ENCODE measurements at places on chromosomes 16 and 17.

DNA sequence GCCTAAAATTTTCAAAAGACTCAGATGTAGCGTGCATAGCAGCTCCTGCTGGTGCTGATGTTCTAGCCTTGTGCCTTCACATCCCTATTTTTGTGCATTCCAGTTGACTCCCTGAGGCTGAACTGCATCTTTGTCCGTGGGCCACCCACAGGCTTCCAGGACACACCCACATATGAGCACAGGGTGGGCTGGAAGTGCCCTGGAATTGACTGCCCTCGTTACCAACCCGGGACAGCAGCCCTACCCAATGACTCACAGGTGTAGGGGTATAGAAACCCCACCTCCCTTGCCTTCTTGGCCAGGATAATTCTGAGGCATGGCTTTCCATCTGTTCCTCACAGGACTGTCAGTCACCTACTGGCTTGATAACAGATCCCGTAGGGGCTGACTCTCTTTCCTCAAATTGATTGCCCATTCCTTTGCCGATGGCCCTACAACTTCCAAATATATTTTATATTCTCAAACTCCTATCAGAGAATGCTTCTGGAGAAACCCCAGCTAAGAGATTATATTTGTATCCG, 65.9 kb upstream of the CDH13 start:
- H3K36me3 ChIP-seq, result no peaks in the 10 kb centered on the region
- DNase-seq, result no peak
- no peak overlapping the region for H3K4me3 ChIP-seq

DNA sequence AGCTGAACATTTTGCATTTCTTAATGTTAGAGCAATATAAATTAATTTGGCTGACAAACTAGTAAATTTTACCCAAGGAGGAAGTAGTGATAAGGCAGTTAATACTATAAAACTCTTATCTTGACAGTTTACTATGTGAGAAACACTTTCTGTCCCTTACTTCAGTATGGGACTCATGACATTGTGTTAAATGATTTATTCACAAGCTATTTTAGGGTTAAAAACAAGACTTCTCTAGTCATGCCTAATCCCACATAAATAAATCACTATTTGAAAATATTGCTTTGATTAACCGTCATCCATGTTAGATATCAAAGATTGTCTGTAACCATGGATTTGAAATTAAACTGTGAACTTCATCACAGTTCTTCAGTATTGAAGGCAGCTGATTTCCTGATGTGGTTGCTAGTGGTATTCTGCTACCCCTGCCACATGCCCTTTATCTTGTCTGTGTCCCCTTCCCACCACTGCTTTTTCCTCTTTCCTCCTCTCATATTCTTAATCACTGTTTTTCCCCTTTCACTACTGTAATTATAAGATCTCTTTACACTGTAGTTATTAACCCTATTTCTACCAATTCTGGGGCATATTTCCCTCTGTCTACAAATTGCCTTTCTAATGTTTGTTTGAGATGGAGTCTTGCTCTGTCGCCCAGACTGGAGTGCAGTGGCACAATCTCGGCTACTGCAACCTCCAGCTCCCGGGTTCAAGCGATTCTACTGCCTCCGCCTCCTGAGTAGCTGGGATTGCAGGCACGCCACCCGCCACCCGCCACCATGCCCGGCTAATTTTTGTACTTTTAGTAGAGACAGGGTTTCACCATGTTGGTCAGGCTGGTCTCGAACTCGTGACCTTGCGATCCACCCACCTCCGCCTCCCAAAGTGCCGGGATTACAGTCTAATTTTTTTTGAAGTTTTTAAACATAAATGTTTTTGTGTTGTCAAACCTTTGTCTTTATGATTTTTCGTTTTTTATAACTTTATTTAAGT, 95.6 kb downstream of the STXBP4 start:
- H3K4me1 ChIP-seq, result no peaks in the 10 kb centered on the region
- no peaks in the 10 kb centered on the region for H3K36me3 ChIP-seq
- no peak overlapping the region for H3K27ac ChIP-seq

DNA sequence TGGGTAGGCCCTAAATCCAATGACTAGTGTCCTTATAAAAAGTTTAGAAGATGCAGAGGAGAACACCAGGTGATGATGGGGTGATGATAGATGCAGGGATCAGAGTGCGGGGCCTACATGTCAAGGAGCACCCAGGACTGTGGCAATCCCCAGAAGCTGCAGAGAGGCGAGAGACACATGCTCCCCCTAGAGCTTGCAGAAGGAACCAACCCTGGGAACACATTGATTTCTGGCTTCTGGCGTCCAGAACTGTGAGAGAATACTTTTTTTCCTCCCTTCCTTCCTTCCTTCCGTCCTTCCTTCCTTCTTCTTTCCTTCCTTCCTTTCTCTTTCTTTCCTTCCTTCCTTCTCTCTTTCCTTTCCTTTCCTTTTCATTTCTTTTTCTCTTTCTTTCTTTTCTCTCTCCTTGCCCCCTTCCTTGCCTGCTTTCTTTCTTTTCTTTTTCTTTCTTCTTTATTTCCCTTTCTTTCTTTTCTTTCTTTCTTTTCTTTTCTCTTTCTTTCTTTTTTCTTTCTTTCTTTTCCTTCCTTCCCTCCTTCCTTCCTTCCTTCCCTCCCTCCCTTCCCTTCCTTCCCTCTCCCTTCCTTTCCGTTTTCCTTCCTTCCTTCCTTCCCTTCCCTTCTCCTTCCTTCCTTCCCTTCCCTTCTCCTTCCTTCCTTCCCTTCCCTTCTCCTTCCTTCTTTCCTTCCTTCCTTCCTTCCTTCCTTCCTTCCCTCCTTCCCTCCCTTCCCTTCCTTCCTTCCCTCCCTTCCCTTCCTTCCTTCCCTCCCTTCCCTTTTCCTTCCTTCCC, 134.3 kb downstream of the HAPSTR1 start:
- H3K27me3 ChIP-seq, result no peaks in the 10 kb centered on the region
- H3K27ac ChIP-seq, result no peak overlapping the region
- H3K36me3 ChIP-seq, result no peaks in the 10 kb centered on the region
- DNase-seq, result no peak

- no peak for DNase-seq
- H3K4me1 ChIP-seq, result no peaks in the 10 kb centered on the region
- H3K36me3 ChIP-seq, result no peaks in the 10 kb centered on the region
- no peak overlapping the region for H3K4me3 ChIP-seq
- no peaks in the 10 kb centered on the region for H3K27me3 ChIP-seq
These were observed 191.1 kb downstream of the C16orf78 start for GRCh38 chr16:49564496-49565229.

DNA sequence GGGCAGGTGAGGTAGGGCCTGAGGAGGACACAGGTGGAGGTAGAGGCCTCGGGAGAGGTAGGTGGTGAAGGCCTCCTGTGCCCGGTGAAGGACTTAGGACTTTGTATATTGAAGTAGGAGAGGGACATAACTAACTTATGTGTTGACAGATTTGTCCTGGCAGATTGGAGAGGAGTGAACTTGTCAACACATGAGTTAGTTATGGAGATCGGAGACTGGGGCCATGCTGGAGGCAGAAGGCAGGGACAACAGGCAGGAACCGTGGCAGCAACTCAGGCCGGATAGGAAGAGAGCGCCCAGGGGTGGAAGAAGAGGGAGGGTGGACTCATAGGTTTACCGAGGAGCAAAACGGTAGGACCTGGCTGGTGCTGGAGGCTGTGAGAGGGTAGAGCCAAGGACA, 18.4 kb downstream of the GLP2R start:
- no peak for DNase-seq
- no peak overlapping the region for H3K27ac ChIP-seq
- no peaks in the 10 kb centered on the region for H3K4me1 ChIP-seq
- H3K36me3 ChIP-seq, result no peaks in the 10 kb centered on the region
